ENCODE measurements at places on chromosomes 11 and 22.

DNA sequence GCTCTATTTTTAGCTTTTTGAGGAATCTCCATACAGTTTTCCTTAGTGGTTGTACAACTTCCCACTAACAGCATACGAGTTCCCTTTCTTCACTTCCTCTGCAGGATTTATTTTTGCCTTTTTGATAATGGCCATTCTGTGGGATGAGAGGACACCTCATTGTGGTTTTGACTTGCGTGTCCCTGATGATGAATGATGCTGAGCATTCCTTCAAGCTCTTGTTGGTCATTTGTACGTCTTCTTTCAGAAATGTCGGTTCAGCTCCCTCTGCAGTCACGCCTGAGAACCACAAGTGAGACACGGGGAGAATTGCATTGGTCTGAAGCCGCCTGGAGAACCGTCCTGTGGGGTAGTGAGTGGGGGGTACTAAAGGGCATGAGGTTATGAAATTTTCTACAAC is 2.0 kb upstream of the KRTAP5-10 start:
- DNase-seq, result no peak

DNA sequence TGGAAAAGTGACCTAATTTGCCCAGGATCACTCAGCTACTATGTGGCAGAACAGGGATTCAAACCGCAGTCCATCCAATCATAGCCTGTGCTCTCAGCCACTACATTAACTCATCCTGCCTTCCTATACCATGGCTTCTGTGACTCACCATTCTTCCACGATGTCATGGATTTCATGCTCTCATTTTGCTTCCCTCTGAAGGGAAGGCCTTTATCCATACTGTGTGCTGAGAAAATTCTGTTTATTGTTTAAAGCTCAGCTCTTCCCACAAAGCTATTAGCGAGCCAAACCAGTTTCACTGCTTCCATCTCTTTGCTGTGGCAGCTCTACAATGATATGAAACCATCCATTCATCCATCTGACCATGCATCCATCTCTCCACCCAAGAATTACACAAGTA is 289.9 kb downstream of the TENM4 start:
- DNase-seq, result no peak

- no peak for DNase-seq
Measured at GRCh38 chr11:15616130-15617105, 501.7 kb downstream of the INSC start.

DNA sequence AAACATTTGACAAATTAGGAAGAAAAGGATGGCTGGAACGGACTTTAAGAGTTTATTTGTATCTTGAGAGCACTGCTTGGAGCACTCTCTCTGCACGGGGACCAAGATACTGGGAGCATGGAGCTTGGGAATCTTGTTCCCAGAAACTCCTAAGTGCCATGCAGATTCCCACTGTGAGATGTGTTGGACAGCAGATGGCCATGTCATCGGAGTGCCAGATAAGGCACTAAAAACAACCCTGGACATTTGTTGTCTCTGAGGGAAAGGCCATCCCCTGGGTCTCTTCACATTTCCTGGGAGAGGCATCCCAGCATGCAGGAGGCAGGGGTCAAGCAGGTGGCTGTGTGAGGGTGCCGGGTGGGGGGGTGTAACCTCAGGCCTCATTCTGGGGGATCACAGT is 2.9 kb downstream of the KIRREL3 start:
- DNase-seq, result no peak

- DNase-seq, result no peak
Measured at GRCh38 chr22:46242076-46242475, 8.0 kb downstream of the CDPF1 start.

- DNase-seq, result no peak
Measured at GRCh38 chr11:69958308-69958707, 119.8 kb upstream of the ANO1 start.

GRCh38 chr11:2567026-2567671 is 122.3 kb downstream of the KCNQ1 start:
- no peak for DNase-seq

GRCh38 chr11:116927163-116927974 is 89.9 kb upstream of the APOA1 start:
- no peak for DNase-seq

- no peak for DNase-seq
Measured at GRCh38 chr11:114147375-114148012, 88.0 kb downstream of the ZBTB16 start.

DNA sequence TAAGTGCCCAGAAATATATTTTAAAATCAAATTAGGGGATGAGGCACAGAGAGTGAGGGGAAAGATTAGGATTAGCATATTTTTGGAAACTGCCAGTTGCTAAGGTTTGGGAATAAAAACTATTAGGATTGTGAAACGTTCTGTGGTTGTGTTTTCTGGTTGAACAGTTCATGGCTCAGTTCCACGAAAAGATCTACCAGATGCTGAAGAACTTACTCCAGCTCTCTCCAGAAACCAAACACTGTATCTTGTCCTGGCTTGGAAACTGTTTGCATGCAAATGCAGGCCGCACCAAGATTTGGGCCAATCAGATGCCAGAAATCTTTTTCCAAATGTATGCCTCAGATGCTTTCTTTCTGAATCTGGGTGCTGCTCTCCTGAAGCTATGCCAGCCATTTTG is 15.3 kb downstream of the UBE4A start:
- DNase-seq, result no peak

DNA sequence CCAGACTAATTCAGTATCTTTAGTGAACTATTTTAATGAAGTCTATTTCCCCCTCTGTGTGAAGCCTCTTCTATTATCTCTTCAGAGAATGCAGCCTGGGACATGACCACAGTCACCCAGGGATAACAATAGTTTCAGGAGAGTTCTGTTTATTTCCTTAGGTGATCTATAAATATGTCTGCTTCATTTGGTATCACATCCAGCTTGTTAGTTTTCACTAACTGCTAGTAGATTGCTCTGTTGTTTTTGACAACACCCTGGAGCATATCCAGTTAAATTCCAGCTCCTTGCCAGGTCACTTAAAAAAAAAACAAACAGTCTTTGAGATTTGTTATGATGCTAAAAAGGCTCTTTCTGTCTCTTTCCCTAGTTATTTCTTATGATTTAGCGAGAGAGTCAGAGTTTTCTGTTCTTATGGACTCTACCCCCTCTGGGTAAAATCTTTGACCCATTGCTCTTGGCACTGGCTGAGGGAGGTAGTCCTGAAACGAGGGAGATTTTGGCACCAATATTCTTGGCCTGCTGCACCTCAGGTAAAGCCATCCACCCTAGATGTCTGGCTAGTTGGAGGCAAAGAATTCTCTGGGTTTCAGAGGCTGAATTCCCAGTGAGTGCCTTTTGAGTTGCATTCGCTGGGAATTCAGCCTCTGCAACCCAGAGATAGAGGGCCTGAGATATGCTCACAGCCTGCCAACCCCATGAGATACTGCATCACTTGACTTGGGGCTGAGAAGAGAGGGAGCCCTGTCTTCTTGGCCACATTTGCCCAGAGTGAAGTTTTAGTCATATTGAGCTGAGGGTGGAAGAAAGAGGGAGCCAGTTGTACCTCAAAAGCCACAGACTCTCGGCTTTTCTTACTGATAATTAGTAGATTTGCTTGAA is 159.1 kb downstream of the PGR start:
- no peak for DNase-seq

- DNase-seq, result no peak
Measured at GRCh38 chr11:32440916-32441315, 5.6 kb upstream of the WT1 start.

DNA sequence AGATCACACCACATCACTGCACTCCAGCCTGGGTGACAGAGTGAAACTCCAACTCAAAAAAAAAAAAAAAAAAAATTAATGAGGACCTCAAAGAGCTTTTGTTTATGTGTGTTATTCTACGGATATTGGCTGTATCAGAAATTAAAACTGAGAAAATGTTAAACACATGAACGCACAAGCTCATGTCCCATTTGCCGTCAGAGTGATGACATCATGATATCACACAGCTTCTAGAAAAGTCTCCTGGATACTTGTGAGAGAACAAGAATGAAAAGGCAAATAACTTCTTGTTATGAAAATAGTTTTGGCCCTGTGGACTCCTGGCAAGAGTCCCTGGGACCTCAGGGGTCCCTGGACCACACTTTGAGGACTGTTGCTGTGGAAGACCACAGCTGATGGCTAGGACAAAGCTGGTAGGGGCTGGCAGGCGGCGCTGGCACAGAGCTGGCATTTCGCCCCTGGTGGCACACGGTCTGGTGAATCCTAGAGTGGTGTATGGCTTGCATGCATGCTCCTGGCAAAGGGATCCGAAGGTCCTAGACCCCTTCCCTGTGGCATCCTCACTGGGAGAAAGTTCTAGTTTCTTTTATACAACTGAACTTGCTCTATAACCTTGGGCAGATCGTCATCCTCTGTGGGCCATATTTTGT is 73.7 kb downstream of the NAT10 start:
- no peak for DNase-seq

All from D721Med (cell line).